ENCODE measurements at places on chromosomes 5 and 9.

DNA sequence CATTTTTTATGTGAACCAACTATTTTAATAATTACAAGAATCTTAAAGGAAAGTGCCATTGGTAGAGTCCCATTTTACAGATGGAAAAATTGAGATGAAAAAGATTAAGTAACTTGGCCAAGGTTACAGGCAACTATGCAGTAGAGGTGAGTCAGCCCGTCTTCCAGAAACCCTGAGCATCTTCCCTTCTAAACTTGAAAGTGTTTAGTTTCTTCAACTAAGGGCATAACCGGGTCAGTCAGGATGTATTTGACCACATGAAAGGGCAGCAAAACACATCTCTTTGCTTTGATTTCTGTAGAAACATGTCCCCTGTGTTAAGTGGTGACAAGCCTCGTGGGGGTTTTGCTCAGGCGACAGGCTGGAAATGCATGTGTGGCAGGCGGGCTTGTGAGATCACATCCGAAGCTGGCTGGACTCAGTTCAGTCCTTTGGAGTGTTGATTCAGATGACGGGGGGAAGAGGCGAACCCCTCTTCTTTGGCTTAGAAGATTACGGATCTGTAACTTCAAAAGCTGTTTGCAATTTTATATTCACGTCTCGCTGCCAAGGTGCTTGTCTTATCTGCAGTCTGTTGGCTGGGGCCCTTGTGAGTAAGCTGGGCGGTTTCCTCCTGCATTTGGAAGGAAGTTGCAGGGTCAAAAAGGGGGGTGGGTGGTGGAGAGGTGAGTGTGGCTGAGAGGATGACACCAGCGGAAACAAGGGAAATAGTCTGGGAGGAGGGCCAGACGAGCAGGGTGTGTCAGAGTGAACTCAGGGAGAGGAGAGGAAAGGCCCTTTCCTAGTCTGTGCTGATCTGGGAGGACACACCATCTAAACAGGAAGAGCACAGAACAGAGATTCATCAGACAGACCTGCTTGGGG lies 78.9 kb upstream of the RPS23 start:
- peak; percentile 91 for DNase-seq

DNA sequence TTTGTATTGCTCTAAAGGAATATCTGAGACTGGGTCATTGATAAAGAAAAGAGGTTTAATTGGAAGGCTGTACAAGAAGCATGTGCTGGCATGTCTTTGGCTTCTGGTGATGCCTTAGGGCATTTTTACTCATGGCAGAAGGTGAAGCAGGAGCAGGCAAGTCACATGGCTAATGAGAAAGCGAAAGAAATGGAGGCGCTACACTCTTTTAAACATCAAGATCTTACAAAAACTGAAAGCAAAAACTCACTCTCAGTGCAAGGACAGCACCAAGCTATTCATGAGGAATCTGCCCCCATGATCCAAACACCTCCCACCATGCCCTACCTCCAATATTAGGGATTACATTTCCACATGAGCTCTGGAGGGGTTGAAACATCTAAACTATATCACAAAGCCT lies 1458.8 kb upstream of the ACO1 start:
- DNase-seq = no peak

GRCh38 chr9:117800389-117800788 lies 96.2 kb downstream of the TLR4 start:
- DNase-seq = no peak

GRCh38 chr5:5100635-5101034 lies 39.5 kb upstream of the ADAMTS16 start:
- DNase-seq = no peak

GRCh38 chr5:9429691-9430215 lies 116.1 kb downstream of the SEMA5A start:
- DNase-seq = no peak

- no peak for DNase-seq
Observed at GRCh38 chr5:59035681-59036080, 452.8 kb downstream of the RAB3C start.

DNA sequence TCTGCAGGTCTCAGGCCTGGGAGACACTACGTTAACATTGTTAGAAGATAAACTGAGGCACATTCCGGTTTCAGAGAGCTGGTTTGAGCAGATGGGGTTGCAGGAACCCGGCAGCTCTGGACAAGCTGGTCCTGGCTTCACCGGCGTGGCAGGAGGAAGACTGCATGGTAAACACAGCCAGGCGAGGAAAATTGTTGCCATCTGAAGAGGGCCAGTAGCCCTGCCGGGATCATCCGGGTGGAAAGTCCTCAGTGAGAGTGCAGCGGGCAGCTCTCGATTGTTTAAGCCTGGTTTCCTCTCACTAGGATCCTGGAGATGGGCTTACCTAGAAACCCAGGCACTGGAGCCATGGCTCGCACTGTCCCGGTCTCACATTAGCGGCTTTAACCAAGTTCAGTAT lies 226.9 kb downstream of the IRX2 start:
- DNase-seq = no peak

GRCh38 chr5:128772356-128772755 lies 192.9 kb upstream of the SLC27A6 start:
- DNase-seq = no peak

DNA sequence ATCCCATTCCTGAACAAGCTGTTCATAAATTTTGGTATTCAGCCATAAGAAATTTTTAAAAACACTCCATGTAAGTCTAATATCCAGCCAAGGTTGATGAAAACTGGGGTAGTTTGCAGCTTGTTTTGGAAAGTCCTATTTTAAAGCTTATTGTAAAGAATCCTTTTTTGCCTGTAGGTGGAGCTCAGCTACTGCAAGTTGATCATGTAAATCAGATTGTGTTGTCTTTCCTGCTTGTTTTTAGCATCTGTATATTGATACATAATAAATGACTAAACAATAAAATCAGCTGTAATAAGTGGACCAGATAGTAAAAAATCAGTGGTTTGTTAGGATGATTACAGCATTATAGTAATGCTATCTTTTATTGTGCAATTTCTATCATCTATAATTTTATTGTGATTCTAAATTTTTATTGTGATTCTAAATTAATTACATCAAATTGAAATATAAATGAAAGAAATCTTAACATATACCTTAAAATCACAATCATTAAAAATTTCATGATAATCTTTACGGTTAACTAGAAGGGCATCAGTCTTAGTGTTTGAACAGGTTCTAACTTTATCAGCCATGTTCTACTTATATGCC lies 42.4 kb downstream of the CWC27 start:
- DNase-seq = peak; percentile 58

GRCh38 chr5:95392593-95393182 lies 1.5 kb downstream of the FAM81B start:
- DNase-seq = peak; percentile 19

GRCh38 chr5:15441433-15442192 lies 58.4 kb upstream of the FBXL7 start:
- DNase-seq = no peak

DNA sequence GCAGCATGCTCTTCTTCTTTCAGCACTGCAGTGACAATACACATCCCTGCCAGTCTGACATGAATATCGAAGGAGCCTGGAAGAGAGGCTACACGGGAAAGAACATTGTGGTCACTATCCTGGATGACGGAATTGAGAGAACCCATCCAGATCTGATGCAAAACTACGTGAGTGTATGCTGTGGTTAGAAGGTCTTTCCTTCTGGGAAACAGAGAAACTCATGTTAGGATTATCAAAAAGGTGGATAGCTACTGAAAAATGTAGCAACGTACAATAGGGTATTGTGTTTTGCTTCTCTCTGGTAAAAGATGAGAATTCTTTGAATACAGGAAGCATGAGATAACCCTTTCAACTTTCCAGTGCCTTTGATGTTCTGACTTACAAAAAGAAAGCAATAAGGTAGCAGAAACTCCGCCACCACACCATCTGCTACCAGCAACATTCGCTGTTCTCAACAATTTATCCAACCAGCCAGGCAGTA lies 133.3 kb downstream of the PCSK5 start:
- DNase-seq = peak; percentile 8

GRCh38 chr9:135301271-135302263 lies 178.0 kb upstream of the PPP1R26 start:
- no peak for DNase-seq

- DNase-seq = no peak
Observed at GRCh38 chr9:79917421-79917820, 345.7 kb downstream of the TLE4 start.

Measured in fibroblast of skin of right quadriceps (primary cell).